ENCODE measurements at places on chromosomes 1 and 21.

GRCh38 chr1:117577191-117577885 lies 28.5 kb upstream of the TENT5C start:
- DNase-seq = no peak

GRCh38 chr1:181504399-181504842 lies 21.1 kb downstream of the CACNA1E start:
- no peak for DNase-seq

GRCh38 chr1:25893116-25893515 lies 13.1 kb downstream of the STMN1 start:
- no peak for DNase-seq

DNA sequence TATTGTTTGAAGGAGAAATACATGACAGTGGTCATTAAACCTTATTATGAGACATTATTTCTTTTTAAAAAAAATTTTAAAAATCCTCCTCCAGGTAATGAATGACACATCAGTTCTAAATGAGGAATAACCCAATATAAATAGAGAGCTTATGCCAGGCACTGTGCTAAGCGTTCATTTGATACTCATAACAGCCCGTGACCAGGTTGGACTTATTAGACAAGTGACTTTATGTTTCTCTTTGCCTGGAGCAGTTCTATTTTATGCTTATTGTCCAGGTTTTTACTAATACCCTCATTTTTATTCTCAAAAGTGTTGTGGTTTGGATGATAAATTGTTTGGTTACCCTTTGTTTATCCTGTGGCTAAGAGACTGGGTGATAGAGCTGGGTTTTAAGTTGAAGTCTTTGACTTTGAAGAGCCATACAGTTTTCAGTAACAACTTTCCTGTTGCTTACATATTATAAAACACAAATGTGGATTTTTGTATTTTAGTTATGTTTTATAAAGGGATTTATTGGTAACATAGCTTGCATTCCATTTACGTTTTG lies 84.2 kb downstream of the RABGAP1L start:
- no peak for DNase-seq

GRCh38 chr1:8780405-8780804 lies 37.0 kb downstream of the RERE start:
- DNase-seq = no peak

DNA sequence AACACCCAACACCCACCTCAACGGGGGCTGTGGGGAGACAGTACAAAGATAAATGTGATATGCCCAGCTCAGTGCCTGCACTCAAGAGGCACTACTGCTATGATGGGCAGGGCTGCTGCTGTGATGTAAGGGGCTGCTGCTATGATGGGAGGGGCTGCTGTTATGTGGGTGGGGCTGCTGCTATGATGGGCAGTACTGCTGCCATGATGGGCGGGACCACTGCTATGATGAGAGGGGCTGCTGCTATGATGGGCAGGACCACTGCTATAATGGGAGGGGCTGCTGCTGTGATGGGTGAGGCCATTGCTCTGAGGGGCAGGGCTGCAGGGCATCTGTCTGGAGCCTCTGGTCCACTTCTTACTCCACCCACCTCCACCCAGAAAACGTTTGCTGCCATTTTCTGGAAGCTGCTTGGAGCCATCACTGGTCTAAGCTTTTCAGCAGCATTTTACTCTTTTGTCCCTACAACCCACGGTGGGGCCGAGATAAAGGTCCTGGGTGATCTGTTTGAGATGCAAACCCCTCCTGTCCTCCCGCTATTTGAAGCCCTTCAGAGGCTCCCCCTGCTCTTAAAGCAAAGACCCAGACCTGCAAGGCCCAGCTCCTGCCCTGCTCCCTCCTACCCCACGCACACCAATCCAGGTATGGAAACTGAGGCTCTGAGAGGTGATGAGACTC lies 656.9 kb downstream of the PTPRU start:
- no peak for DNase-seq

DNA sequence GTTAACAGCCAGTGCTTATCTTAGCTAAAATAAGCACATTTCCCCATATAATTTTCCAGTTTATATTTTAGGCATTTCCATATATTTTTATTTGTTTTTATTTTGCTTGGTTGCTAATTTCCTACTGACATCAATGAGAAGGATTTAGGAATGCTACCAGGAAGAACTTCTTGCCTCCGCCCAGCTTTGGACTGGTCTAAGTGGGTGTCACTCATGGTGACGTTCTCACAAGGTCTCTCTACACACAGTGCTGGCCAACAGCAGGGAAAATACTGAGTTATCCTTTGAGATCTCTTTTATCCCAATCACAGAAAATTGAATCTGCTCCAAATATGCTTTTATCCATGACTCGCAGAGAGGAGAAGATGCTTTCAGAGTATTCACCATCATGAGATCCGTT lies 13.2 kb downstream of the MX1 start:
- DNase-seq = no peak

DNA sequence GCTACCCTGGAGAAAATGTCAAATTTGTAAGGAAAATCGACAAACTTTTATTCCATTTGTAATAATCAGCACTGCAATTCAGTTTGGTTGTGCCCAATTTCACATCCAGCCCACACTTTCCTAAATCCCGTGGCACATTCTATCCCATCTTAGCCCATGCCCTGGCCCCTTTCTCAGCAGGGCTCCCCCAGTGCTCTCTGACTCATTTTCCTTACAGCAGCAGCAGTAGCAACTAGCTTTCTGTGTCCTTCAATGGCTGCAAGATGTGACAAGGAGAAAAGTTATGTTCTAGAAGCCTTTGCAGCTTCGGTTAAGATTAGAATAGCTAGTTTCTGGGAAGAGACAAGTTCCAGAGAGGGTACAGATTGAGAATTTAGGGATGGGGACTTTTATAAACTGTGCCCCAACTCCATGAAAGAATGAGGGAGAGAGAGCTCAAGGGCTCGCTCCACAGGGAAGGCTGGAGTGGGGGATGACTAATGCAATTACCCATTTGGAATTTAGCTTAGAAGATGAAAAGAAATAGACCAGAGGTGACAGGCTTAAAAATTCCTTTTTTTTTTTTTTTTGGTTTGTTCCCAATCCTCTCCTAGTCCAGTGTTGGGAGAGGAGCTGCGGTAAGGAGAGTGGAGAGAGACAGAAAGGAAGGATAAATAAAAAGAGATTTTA lies 47.0 kb upstream of the POU2F1 start:
- peak; percentile 62 for DNase-seq

DNA sequence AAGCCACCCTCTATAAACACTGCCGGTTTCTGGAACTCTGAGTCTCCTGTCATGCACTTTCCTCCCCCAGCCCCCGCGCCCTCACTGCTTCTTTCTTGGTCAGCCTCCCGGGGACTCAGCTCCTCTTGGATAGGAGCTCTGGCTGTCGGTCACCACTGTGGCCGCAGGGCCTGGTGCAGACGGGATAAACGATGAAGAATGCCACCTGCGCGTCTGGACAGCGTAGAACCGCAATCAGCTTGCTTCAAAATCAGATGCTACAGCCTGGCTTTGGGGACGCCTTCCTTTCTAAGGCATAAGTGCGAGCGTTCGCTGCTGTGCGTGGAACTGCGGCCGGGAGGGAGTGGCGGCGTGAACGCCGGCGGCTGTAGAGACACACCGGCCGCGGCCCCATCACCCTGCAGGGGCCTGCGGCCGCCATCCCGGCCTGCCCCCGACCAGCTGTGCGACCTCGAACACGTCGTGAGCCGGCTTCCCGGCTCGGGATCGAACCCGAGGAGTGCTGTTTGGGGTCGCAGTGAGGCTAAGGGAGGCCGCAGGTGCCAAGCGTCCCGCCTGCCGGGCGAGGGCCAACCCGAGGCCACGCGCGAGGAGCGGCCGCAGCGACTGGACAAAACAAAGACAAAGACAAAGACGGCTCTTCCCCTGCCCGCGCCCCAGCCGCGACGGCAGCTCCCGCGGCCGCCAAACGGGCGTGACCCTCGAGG lies 688 bp downstream of the PTTG1IP start:
- no peak for DNase-seq

DNA sequence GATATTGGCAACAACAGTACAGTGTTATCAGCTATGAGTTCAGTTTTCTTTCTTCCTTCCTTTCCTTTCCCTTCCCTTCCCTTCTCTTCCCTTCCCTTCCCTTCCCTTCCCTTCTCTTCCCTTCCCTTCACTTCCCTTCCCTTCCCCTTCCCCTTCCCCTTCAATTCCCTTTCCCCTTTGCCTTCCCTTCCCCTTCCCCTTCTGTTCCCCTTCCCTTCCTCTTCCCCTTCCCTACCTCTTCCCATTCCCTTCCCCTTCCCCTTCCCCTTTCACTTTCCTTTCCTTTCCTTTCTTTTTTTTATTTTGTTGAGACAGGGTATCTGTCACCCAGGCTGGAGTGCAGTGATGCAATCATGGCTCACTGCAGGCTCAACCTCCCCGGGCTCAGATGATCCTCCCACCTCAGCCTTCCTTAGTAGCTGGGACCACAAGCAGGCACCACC lies 72.3 kb upstream of the CAPZB start:
- DNase-seq = no peak

DNA sequence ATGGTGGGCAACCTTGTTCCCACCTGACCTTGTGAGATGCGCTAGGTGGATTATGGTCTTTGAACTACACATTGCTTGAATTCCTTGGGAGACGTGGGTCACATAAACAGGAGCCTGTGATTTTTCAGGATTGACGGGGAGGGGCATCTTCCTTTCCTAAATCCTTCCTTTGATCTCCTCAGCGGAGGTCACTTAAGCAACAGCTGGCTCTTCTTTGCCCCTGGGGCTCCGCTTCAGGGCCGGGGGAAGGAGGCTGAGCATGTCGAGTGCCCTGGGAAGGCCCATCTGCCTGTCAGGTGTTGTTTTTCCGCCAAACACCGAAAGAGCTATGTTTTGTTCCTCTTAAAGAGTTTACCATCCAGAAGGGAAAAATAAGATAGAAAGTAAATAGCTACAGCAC lies 40.6 kb downstream of the KIF26B start:
- DNase-seq = no peak

- no peak for DNase-seq
Measured at GRCh38 chr1:51234721-51235425, 1.2 kb upstream of the RNF11 start.

DNA sequence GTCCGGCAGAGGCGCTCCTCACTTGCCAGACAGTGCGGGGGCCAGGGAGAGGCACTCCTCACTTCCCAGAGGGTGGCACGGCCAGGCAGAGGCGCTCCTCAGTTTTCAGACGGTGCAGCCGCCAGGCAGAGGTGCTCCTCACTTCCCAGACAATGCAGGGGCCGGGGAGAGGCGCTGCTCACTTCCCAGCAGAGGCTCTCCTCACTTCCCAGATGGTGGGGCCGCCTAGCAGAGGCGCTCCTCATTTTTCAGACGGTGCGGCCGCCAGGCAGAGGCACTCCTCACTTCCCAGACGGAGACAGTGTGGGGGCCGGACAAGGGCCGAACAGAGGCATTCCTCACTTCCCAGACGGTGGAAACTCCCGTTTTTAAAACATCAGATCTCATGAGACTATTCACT lies 238.4 kb upstream of the CACYBP start:
- no peak for DNase-seq

DNA sequence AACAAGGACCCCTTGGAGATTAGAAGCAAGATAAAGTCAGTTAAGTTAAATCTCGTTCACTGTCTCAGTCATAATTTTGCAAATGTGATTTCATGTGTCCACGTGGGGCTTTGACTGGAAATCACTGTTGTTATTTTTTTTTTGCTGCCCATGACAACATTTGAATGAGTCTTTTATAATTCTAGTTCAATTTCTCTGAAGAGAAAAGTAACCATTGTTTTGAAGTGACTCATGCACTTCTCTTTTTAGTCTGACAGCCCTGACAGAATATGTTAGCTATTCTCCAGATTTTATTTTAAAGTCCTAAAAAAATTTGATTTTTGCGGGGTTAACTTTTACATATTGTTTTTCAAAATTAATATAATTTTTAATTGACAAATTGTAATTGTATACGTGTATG lies 30.7 kb upstream of the NLRP3 start:
- no peak for DNase-seq

DNA sequence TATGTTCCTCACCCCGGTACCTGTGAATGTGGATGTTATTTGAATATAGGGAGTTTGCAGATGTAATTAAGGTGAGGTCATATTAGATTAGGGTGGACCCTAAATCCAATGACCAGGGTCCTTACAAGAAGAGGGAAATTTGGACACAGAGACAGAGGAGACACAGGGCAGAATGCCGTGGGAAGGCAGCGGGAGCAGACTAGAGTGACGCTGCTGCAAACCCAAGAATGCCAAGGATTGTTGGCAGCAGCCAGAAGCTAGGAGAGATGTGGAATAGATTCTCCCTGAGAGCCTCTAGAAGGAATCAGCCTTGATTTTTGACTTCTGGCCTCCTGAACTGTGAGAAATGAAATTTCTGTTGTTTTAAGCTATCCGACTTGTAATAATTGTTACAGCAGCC lies 53.6 kb downstream of the SPATA46 start:
- no peak for DNase-seq

DNA sequence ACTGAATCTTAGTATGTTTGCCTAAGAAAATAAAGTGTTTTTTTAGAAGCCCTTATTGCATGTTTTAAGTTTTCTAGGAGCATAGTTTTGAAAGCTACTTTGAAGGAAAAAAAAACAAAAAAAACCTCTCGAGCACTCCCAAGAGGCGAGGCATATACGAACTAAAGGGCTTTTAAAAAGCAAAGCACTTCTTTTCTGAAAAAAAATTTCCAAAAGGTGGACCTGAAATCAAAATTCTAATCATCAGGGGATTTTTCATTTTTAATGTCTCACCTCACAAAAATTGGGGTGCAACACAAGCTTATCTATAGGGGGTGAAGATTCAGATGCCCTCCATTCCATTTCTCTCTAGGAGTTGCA lies 594 bp downstream of the GLMN start:
- DNase-seq = no peak

GRCh38 chr1:151855933-151856332 lies 2.4 kb upstream of the THEM5 start:
- no peak for DNase-seq

DNA sequence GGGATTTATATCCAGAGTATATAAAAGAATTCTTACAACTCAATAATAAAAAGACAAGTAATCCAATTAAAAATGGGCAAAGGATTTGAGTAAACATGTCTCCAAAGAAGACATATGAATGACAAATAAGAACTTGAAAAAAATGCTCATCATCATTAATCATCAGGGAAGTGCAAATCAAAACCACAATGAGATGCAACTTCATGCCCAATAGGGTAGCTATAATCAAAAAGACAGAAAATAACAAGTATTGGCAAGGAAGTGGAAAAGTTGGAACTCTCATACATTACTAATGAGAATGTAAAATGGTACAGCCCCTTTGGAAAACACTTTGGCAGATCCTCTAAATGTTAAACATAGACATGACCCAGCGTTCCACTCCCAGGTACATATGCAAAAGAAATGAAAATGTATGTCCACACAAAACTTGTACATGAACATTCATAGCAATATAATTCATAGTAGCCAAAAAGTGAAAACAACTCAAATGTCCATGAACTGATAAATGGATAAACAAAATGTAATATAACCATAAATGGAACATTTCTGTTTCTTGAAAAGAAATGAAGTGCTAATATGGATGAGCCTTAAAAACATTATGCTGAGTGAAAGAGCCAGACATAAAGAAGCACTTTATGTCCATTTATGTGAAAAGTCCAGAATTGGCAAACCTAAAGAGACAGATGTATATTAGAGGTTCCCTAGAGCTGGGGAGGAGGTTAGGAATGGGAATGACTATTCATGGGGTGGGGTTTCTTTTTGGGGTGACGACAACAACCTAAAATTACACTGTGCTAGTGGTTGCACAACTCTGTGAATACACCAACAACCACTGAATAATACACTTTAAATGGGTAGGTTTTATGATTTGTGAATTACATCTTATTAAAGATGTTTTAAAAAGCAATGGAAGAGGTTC lies 259.7 kb downstream of the RHOU start:
- DNase-seq = no peak

GRCh38 chr1:18612073-18612472 lies 18.6 kb upstream of the PAX7 start:
- no peak for DNase-seq

All from smooth muscle cell of the brain vasculature (primary cell).